Sciatic nerve (tissue), 2 donors: ENCODE measurements at places on chromosomes 1 and 21.

DNA sequence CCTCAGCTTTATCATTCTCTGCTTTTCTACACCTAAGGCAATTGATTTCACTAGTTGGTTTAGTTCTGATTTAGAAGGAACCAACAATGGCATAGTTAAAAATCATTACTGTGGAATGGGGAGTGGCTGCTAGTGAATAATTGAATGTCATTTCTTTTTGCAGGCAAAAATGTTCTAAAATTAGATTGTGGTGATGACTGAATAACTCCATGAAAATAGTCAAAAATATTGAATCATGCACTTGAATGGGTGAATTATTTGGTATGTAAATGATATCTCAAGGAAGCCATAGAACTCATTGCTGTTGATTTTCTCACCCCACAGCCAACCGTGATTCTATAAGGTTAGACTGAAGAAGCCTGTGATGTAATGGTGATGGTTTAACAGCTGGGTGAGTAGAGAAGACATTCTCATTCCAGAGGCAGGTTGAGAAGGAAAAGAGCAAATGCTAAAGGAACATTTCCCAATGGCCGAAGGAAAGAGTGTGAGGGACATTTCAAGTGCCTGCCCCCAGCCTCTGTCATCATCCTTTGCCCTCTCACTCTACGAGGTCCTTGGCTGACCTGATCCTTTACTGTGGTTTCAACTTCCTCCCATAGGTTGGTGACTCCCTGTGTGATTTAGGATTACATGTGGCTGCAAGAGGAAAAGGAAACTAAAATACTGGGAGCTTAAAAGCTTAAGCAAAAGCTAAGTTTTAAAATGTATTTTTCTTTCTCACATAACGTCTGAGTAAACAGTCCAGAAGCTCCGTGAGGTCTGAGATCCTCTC lies 12.5 kb downstream of the OVAAL start:
- DNase-seq, result no peak

DNA sequence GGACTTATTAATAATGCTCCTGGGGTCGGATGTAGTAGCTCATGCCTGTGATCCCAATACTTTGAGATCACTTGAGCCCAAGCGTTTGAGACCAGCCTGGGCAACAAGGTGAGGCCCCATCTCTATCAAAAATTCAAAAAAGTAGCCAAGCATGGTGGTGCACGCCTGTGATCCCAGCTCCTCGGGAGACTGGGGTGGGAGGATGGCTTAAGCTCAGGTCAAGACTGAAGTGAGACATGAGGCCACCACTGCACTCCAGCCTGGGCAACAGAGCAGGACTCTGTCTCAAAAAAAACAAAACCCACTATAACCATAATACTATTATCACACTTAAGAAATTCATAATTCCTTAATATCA lies 1.6 kb upstream of the DEGS1 start:
- DNase-seq, result no peak

DNA sequence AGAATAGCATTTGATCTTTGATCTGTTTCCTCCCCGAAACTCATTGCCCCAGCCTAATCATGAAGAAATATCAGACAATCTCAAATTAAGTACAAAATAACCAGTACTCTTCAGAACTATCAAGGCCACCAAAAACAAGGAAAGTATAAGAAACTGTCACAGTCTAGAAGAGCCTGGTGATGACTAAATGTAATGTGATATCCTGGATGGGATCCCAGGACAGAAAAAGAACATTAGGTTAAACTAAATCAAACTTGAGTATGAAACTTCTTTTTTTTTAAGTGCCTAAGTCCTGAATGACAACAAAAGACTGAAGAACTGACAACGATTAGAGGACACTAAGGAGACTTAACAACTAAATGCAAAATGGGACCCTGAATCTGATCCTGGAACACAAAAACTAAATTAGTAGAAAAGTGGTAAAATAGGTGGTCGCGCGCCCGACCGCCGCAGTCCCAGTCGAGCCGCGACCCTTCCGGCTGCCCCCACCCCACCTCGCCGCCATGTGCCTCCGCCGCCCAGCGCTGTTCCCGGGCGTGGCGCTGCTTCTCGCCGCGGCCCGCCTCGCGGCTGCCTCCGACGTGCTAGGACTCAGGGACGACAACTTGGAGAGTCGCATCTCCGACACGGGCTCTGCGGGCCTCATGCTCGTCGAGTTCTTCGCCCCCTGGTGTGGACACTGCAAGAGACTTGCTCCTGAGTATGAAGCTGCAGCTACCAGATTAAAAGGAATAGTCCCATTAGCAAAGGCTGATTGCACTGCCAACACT lies 5.5 kb upstream of the PRKAB2 start:
- peak; percentile 56 for DNase-seq

DNA sequence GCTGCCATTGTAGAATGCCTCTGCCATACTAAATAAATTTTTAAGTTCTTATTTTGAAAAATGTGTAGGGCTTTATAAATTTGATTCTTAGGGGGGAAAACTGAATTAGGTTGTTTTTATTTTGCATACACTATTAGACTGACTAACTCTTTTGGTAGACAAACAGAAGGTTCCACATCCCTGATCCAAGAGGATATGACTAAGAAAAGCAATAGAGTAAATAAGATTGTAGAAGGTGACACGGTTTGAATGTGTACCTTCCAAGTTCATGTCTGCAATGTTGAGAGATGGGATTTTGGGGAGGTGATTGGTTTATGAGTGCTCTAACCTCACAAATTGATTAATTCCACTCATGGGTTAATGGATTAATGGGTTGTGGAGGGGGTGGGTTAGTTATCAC lies 127.9 kb downstream of the GLUL start:
- no peak for DNase-seq

- DNase-seq, result peak; percentile 92
These were observed at the start of gene WRAP73 for GRCh38 chr1:3649342-3650247. TSS of gene WRAP73 (minus strand) at chr1:3650103. CDS start at chr1:3649999, 104 bp downstream.

DNA sequence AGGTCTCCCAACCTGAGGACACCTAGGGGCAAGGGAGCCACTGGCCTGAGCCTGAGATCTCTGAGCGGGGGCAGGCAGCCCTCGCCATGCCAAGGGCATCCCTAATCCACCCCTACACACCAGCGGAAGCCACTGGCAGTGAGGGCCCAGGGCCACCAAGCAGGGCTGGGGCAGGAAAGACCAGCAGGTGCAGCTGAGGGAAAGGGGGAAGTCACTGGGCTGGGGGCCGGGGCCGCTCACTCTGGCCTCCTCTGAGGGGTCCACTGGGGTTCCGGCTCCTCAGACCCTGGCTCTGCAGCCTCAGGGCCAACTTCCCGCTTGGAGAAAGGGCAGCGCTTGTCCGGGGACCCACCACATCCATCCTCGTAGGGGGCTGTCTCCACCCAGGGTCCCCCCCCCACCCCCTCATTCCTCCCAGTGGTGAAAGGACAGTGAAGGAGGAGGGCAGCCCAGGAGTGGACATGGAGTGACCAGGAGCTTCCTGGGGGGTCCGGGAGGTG lies 42.5 kb upstream of the ACTRT2 start:
- DNase-seq, result peak; percentile 36

DNA sequence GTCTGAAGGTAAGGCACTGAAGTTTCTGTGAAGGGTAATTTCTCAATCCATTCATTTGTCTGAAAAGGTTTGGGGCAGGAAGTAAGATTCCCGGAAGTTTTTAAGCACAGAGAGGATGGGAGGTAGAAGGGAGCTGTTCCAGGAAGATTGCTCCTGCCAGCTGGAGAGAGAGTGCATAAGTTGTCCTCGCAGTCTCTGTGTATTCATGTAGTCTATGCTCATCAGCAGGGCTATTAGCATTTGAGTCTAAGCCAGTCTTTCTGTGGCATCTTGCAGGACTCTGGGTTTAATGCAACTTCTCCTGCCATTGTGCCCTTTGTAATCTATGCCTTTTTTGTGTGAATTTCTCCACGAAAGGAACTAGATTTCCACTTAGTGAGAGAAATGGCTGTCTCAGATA lies 140.8 kb upstream of the FGGY start:
- DNase-seq, result no peak

DNA sequence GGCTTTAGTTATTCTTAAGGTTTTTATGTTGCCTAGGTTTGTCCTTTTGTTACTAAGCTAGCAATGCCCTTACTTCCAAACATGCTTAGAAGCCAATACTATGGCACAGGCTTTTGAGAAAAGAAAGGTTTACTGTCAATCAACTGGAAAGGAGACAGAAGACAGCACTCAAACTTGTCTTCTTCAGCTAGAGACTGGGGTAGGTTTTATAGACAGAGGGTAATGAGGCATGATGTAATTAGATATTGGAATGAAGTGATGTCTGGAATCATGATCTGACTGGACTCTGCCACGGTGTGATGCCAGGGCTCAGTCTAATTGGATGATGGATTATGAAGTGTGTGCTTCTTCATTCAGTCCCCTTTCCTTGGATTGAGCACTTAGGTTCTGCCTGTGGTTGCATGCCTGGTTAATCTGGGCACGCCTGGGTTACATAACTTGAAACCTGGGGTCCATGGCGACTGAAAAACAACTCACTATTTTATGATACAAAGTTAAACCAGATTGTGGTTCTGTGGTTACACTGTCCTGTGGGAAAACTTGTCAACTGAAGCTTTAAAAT lies 625.8 kb downstream of the BRINP3 start:
- DNase-seq, result no peak

- DNase-seq, result peak; percentile 82
These were observed 2.3 kb upstream of the RUNX1 start for GRCh38 chr21:35051287-35051818.

DNA sequence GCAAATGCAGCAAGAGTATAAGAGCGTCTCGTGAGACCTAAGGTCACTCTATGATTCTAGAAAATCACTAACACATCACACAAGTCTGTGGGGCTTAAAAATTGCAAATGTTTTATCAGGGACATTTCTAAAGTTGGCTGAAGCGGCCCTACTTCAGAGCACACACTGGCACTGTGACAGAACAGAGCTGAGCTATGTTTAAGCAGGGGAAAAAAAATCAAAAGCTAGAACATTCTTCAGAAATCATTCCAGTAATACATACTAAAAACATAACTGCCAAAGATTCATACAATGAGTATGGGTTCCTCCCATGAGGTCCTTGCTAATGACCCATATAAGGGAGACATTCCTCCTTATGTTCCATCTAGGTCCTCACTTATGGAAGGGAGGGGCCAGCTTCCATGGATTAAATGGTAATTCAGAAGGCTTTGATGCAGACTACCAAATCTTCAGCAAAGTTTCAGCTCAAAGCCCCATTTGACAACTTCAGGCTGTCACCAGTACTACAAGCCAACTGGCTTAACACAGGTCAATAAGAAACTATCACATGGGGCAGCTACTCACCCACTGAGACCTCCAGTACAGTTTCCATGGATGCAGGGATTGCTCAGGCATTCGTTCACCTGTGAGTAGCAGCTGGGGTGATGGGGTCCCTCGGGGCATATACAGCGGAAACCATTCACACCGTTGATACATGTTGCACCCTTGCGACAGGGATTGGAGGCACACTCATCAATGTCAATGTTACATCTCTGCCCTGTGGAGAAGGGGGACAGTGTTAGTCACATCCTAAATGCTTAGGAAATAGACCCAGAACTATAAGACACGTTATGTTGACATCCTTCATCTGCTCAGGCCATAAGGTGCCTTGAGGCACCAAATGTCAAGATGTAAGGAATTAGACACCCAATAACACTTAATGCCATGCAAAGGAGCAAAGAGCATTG lies 58.4 kb upstream of the ADAM30 start:
- DNase-seq, result no peak

- no peak for DNase-seq
These were observed 10.9 kb upstream of the AGPAT3 start for GRCh38 chr21:43853851-43854772.

DNA sequence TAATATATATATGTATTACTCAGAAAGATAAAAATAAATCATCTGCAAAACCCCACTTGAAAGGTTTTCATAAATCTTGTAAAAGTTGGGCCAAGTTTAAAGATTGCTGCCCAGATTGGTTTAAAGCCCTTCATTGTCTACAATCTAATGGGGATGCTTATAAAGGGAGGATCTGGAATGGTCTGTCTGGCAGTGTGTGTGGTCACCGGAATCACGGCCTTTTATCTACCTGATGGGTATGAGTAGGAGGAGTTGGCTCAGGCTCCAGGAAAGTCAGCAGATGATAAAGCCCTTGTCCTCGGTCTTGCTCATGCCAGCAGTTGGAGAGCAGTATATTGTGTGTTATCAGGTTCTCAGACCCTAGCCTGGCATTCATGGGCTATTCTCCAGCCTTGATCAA lies 197.7 kb downstream of the ROR1 start:
- no peak for DNase-seq

DNA sequence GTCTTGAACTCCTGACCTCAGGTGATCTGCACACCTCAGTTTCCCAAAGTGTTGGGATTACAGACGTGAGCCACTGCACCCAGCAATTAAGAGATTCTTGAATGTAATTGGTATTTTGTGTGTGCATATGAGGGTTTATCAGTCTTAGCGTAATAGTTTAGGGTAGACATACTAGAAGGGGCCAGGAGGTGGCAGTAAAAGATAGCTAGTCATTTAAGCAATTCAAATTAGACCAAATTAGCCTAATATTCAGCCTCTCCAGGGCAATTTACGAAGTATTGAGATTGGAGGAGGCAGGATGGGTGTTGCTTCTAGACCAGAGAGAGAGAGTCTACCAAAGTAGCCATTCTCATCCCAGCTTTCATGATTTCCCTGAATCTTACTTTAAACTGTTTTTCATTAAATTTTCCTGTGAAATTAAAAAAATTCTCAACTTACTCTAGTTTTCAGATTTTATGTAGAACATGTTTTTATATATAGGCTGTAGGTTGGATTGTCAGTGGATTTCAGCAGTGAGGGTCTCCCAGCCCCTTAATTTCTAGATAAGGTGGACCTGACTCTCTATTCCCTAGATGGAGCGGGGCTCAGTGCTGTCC lies 119.7 kb downstream of the HHAT start:
- DNase-seq, result no peak

DNA sequence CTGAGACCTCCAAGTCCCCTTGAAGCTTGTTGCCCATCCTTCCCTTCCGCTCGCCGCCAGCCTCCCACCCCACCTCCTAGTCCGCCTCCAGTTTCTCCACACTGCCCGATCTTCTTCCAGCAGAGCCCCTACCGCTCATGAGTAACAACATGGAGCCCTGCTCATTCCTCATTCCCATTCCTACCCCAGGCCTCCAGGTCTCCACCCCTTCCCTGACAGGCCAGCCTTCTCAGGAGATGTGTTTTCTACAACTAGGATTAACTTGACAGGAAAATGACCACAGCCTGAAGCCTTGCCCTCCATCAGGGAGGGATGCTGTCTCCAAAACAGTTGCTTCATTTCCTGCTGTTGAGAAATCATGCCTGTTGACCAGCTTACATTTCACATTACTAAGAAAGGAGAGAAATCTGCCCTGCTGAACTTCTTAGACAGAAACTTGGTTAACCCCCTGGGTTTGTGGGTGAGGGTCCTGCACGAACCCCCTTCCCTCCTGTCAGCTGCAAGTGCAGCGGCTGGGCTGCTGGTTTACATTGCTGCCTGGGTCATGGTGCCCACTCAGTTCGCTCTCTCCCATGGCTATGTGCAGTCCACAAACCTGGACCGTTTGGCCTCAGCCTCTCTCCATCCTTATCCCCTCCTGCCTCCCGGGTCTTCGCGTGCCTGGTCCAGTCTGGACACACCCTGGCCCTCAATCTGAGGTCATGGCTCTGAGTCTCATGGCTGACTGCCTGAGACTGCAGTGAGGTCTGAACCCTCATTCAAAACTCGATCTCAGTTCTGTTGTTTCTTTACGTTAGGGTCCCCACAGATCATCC lies 16.1 kb upstream of the CHI3L1 start:
- no peak for DNase-seq

GRCh38 chr1:100774370-100774769 lies 54.8 kb downstream of the VCAM1 start:
- DNase-seq, result no peak
